C1 segment of cervical spinal cord (tissue), 14 donors: ENCODE measurements at places on chromosomes 16 and 17.

GRCh38 chr17:77453613-77454241, 313.0 kb downstream of the SEC14L1 start:
- no peak for DNase-seq

DNA sequence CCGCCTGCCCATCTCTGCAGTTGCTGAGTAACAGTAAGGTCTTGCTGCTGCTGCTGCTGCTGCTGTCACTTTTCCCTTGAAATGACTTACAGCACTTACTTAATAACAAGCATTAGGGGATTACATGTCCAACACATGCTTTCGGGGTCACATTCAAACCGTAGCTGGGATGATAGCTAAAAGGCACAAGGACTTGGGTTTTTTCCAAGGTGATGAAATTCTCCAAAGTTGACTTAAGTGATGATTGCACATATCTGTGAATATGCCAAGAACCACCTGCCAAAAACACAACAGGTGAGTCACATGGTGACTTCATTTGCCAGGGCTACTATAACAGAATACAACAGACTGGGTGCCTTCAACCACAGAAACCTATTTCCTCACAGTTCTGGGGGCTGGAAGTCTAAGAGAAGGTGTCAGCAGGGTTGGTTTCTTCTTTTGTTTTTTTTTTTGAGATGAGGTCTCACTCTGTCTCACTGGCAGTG, 121.9 kb upstream of the TNRC6C start:
- DNase-seq, result no peak

DNA sequence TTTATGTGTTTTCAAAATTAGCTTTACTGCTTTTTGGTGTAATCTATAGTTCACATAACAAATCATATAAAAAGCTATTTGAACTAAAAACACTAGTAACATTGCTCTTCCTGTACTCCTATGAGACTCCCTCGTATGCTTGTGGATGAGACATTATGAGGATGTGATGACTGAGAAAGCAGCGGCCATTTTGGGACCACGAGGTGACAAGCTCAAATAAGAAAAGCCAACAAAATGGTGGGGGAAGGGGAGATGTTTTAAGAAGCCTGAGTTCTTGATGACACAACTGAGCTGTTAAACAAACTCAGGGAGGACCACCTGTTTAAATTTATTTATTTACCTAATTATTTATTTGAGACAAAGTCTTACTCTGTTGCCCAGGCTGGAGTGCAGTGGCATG, 4.5 kb downstream of the CCL18 start:
- no peak for DNase-seq

DNA sequence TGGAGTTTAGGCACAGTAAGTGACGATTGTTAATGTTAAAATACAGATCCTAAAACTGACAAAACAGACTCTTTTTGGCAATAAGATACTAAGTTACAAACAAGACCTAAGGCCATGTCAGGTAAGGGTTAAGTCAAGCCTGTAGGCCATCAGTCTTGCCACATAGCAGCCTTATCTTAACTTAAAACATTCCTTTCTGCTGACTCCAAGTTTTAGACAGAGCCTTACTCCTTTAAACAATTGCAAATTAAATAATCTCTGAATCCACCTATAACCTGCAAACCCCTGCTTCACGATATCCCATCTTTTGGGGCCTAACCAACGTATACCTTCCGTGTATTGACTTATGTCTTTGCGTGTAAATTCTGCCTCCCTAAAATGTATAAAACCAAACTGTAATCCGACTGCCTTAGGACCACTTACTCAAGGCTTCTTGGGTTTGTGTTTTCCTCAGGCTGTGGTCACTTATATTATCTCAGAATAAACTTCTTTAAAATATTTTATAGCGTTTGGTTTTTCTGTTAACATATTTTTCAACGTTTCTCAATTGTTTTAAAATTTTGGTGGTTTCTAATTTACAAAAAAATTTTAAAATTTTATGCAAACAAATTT, 64.4 kb downstream of the EFCAB5 start:
- no peak for DNase-seq

- DNase-seq, result no peak
Observed at GRCh38 chr16:88977018-88977811, at the start of gene CBFA2T3. Gene CBFA2T3 (minus strand): TSS chr16:88977207. CDS start chr16:88976807, 400 bp downstream.

- DNase-seq, result no peak
Observed at GRCh38 chr17:29155227-29155965, 24.8 kb downstream of the MYO18A start.

DNA sequence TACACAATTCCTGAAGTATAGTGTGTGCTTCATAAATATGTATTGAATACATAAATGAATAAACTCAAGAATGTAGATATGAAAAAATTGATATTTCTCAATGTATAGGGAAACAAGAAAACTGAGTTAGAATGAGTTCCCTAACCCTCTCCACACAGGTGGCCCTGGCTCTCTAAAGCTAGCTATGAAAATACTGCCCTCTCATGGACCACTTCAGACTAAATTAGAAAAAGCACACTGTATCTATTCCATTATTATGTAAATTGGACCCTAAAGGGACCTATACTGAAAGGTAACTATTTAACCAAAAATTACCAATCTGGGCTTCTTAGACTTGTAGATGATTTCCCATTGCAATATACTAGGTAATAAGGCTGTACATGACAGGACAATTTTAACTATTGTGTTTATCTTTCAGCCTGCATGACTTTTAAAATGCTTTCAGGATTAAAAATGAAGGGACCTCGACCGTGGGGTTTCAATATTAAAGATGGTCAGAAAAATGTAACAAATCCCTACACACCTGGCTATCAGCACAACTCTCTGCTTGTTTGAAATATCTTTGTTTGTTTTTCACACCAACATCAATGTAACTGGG, 672.5 kb upstream of the KIF2B start:
- no peak for DNase-seq
